Naive thymus-derived CD4-positive, alpha-beta T cell (primary cell): ENCODE measurements at places on chromosomes 13 and 19. TPM values are rescaled to one million over a fixed set of nuclear protein-coding genes. Genes with fewer than 3 reads are reported as not detected.

DNA sequence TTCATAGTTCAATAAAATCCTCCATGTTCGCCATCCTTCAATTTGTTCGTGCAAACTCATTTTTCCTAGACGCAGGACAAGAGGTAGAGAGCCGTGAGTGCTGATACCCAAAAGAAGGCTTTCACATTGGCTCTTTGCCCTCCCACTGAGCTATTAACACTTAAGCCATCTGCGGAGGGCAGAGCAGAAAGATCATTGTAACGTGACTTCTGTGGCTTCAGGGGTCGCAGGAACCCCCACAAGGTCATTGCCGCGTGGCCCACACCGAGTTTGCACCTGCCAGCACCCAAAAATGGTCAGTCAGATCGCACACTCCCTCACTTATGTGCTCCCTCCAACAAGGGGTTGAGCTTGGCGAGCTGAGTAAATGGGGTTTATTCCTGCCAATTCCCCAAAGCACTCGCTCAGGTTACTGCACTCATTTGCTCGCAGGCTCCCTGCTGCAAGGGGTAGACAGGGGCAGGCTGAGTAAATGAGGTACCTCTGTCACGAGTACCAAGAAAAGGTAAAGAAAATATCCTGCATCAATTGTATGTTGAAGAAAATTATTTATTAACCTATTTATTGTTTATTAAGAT, 144.1 kb downstream of the PRR20E start:
- H3K27ac ChIP-seq = no peak overlapping the region
- no peak overlapping the region for H3K4me3 ChIP-seq
- no peaks in the 10 kb centered on the region for H3K4me1 ChIP-seq
- no peak for DNase-seq
- H3K27me3 ChIP-seq = no peaks in the 10 kb centered on the region
- H3K36me3 ChIP-seq = no peaks in the 10 kb centered on the region

ZFP82 gene
- total RNA-seq = 7.0 TPM

DNA sequence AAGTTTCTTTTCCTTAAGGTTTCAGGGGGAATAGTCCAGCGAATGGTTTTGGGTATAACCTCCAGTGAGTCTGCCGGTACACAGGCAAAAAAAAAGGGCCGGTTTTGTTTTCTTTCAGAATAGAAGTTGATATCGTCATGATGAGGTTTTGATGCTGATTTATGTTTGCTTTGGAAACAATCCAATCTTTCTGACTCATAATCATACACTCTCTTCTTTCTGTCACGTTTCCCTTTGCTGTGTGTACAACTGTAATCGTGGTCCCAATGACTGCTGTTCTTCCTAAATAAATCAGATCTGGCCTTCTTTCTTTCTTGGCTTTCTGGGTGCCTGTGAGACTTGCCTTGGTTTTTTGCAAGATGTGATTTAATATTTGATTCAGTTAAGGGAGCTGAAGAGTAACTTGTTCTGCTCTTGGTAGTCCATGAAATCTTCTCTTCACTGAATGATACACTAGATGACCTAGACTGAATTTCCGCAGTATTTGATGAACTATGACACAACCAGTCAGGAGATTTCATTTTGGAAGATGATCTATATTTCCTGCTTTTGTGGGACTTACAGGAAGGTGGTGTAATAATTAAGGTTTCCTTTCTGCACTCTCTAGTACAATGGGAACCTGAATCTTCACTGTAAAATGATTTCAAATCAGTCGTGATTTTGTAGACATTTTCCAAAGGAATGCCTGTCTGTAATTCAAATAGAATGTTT, 34.9 kb upstream of the METTL21C start:
- no peaks in the 10 kb centered on the region for H3K4me1 ChIP-seq
- no peaks in the 10 kb centered on the region for H3K36me3 ChIP-seq
- no peak overlapping the region for H3K4me3 ChIP-seq
- no peak for DNase-seq

FXYD5 gene
- total RNA-seq = 458 TPM

- no peaks in the 10 kb centered on the region for H3K36me3 ChIP-seq
- H3K27me3 ChIP-seq = no peaks in the 10 kb centered on the region
- no peak for DNase-seq
- peak overlapping the region; percentile 57 for H3K4me3 ChIP-seq
- no peak overlapping the region for H3K27ac ChIP-seq
Measured at GRCh38 chr13:45850027-45850613, 1.4 kb downstream of the SIAH3 start.

- no peaks in the 10 kb centered on the region for H3K36me3 ChIP-seq
- H3K4me1 ChIP-seq = peaks cover 6% of the 10 kb centered on the region
- H3K27ac ChIP-seq = no peak overlapping the region
Measured at GRCh38 chr19:45112111-45112827, 19.3 kb downstream of the PPP1R37 start.

MCF2L gene
- 27.4 TPM for total RNA-seq

DNA sequence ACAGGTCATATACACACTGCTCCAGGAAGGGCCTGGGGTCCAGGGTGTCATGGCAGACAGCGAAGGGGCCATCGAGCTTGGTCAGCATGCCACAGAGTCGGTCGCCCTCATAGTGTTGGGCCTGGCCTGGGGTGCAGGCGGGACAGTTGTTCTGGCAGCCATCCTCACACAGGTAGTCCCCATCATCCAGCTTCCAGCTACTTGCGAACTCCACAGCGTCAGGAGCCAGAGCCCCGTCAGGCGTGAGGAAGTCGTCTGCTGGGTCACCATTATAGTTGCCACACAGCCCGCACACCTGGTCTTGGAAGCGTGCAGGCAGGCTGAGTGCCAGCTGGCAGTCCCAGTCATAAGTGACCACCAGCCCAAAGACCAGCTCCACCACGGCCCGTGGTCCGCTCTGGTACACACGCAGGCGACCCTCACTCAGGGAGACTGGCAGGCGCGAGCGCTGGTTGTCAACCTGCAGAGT, 16.2 kb downstream of the FCGBP start:
- H3K27me3 ChIP-seq = no peaks in the 10 kb centered on the region
- H3K27ac ChIP-seq = no peak overlapping the region
- H3K4me1 ChIP-seq = no peaks in the 10 kb centered on the region
- H3K36me3 ChIP-seq = no peaks in the 10 kb centered on the region

GRCh38 chr19:19059837-19060611, 3.8 kb upstream of the SLC25A42 start:
- no peak for DNase-seq
- no peak overlapping the region for H3K4me3 ChIP-seq
- no peaks in the 10 kb centered on the region for H3K36me3 ChIP-seq
- H3K27me3 ChIP-seq = no peaks in the 10 kb centered on the region

DNA sequence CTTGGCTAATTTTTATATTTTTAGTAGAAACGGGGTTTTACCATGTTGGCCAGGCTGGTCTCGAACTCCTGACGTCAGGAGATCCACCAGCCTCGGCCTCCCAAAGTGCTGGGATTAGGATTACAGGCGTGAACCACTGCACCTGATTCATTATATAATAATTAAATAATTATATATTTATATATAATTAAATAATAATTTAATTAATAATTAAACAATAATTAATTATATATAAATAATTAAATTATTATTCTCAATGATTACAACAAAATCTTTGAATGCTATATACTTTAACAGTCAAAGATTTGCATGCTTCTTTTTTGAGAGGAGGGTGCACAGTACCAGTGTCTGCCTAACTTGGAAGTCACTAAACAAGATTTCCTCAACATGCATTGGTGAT, 872.3 kb downstream of the EFNB2 start:
- no peak for DNase-seq
- no peaks in the 10 kb centered on the region for H3K4me1 ChIP-seq
- H3K27ac ChIP-seq = no peak overlapping the region

GRCh38 chr13:32657309-32657708, 71.1 kb downstream of the PDS5B start:
- no peak overlapping the region for H3K27ac ChIP-seq
- peaks cover 4% of the 10 kb centered on the region for H3K36me3 ChIP-seq
- H3K4me3 ChIP-seq = no peak overlapping the region

UBE2L5 gene
- not detected for total RNA-seq

C5AR1 gene
- 7.0 TPM for total RNA-seq

DNA sequence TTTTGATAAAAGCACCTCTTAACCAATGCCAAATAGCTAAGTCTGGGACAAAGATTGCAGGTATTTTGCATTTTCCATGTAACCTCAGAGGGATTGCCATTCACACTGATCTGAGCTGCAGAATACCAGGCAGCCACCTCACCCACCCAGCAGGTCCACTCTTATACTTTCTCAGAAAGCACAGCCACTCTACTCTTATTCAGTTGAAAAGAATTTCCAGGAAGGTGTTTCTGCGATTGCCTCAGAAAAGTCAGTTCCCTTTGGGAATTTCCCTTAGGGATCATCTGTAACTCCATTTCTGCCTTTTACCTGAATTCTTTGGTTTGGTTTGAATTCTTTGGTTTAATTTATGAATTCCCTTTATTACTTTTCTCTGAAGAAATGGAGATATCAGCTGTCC, 904 bp upstream of the ALOX5AP start:
- no peaks in the 10 kb centered on the region for H3K36me3 ChIP-seq
- no peaks in the 10 kb centered on the region for H3K27me3 ChIP-seq
- H3K4me3 ChIP-seq = no peak overlapping the region
- DNase-seq = no peak

CDX2 gene
- not detected for total RNA-seq

NLRP7 gene
- total RNA-seq = not detected

GRCh38 chr19:49453013-49453756, at the start of gene ALDH16A1:
ALDH16A1 (plus strand) TSS chr19:49453225; CDS start chr19:49453332, 107 bp downstream.
- no peaks in the 10 kb centered on the region for H3K27me3 ChIP-seq
- H3K27ac ChIP-seq = peak within 1 kb of the TSS; percentile 95
- peaks cover 15% of the 10 kb centered on the region for H3K4me1 ChIP-seq
- H3K36me3 ChIP-seq = peaks cover 25% of the 10 kb centered on the region
- peak within 1 kb of the TSS; percentile 85 for H3K4me3 ChIP-seq

DNA sequence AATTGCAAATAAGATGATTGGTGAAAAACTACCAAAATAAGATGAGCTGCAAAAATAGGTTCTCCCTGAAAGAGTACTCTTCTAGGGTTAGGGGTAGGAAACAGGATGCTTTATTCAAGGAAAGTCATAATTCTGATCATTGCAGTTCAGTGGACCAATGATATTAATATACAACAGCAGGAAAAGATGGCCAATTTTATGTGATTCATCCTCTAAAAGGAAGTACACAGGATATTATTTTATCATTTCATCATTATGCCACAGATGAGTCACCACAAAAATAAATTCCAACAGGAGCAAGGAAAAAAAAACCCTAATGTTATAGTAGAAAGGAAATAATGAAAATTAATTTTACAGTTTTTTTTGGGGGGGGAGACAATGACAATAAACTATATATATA, 205.0 kb downstream of the NALCN start:
- DNase-seq = no peak
- no peaks in the 10 kb centered on the region for H3K36me3 ChIP-seq
- H3K4me1 ChIP-seq = no peaks in the 10 kb centered on the region
- no peak overlapping the region for H3K27ac ChIP-seq
- no peaks in the 10 kb centered on the region for H3K27me3 ChIP-seq

CLEC4M gene
- not detected for total RNA-seq

DNA sequence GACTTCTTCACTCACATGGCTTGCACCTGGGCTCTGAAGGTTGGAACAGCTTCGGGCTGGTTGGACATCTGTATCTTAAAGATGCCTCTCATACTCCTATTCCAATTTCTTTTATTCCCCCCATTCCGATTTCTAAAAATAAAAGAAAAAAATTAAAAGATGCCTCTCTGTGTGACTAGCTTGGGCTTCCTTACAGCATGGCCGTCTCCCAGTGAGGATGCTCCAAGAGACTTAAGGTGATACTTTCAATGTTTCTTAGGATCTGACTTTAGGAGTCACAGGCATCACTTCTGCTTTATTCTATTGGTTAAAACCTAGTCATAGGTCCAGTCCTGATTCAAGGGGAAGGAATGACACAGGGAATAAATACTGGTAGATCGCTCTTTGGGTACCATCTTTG, 9.9 kb upstream of the SULT2A1 start:
- no peak overlapping the region for H3K4me3 ChIP-seq
- DNase-seq = no peak
- H3K27ac ChIP-seq = no peak overlapping the region
- no peaks in the 10 kb centered on the region for H3K27me3 ChIP-seq

DNA sequence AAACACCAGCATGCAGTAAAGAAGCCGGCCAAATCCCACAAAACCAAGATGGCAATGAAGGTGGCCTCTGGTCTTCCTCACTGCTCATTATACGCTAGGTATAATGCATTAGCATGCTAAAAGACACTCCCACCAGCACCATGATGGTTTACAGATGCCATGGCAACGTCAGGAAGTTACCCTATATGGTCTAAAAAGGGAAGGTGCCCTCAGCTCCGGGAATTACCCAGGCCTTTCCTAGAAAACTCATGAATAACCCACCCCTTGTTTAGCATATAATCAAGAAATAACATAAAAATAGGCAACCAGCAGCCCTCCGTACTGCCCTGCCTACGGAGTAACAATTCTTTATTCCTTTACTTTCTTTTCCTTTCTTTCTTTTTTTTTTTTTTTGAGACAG, 21.1 kb upstream of the PLEKHF1 start:
- no peaks in the 10 kb centered on the region for H3K36me3 ChIP-seq
- no peak overlapping the region for H3K27ac ChIP-seq
- no peak for DNase-seq
- H3K4me3 ChIP-seq = no peak overlapping the region
- peaks cover 12% of the 10 kb centered on the region for H3K4me1 ChIP-seq
- H3K27me3 ChIP-seq = no peaks in the 10 kb centered on the region

DNA sequence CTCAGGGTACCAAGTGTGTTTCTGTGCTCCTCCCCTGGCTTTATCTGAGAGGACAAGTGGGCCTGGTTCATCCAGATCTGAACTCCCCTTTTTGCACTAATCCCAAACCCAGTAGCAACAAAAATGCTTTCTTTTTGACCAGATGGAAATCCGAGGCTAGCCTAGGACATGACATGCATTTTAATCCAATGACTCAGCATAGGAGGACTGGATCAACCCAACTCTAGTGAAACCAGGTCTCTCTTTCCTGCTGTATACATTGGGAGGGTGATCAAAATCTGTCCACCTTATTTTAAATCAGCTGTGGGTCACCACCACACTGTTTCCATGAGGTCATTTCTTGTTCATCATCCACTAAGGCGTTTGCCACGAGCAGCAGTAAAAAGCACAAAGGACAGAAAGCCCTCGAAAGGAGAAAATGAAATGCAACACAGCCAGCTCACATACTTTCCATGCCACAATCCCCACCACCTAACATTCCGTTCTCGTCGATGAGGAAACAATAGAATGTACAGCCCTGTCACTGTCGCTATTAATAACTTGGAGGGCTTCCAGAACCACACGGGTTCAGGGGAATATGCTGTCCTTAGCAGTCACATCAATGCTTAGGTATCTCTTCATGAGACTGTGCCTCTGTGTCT, 543.0 kb downstream of the IRS2 start:
- H3K4me1 ChIP-seq = no peaks in the 10 kb centered on the region
- H3K27ac ChIP-seq = no peak overlapping the region
- H3K36me3 ChIP-seq = no peaks in the 10 kb centered on the region
- no peaks in the 10 kb centered on the region for H3K27me3 ChIP-seq
- no peak overlapping the region for H3K4me3 ChIP-seq

DNA sequence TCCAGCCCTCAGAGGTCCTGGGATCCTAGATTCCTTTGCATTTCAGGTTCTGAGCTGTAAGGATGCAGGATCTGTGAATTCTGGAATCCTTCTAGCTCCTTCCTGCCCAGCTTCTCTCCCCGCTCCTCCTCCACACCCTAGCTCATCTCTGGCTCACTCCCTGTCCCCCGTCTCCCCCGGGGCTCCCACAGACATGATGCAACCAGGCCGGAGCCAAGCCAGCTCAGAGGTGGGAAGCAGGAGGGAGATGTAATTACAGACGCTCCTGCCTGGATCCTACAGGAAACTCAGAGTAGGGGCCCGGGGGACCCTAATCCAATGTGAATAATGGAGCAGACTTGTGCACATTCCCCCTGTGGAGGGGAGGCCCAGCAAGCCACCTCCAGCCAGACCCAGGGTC, 4.5 kb downstream of the GNG8 start:
- H3K4me3 ChIP-seq = no peak overlapping the region
- no peak for DNase-seq
- peaks cover 13% of the 10 kb centered on the region for H3K4me1 ChIP-seq
- H3K36me3 ChIP-seq = no peaks in the 10 kb centered on the region

RUBCNL gene
- total RNA-seq = 0.56 and 1.1 TPM in 2 replicates
